ENCODE measurements at places on chromosomes 1 and 21.

DNA sequence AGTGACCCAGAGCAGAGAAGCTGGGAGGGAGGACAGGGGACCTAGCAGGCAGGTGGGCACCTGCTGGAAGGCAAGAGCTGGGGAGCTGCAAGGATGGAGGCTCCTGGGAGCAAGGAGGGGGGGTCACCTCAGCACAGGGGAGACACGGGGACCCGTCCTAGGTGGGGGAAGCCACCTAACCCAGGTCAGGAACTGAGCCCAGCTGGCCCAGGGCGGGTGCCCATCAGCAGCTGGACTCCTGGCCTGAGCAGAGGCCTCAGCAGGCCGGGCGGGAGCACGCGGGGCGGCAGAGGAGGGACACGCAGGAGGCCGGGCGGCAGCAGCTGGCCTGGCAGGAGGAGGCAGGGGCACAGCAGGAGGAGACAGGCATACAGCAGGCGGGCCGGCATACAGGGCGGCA lies 949 bp downstream of the KRTAP10-1 start:
- DNase-seq, result no peak

DNA sequence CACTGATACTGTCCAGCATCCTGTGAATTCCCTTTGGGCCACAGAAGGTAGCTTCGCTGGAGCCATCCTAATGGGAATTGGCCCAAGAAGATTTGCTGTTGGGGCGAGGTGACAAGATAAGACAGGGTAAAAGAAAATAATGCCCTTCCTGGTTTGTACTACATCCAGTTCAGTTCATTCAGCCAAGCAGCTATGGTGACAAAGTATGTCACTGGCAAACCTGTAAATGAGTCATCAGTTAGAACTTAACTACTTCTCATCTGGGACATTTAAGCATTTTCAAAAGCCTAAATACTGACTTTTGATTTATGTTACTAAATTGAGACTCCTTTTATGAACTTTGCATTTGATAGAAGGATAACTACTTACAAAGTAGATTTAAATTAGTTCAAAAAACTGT lies 54.2 kb downstream of the WDR64 start:
- DNase-seq, result no peak

- DNase-seq, result no peak
Observed at GRCh38 chr1:192907545-192908243, 98.9 kb downstream of the RGS2 start.

DNA sequence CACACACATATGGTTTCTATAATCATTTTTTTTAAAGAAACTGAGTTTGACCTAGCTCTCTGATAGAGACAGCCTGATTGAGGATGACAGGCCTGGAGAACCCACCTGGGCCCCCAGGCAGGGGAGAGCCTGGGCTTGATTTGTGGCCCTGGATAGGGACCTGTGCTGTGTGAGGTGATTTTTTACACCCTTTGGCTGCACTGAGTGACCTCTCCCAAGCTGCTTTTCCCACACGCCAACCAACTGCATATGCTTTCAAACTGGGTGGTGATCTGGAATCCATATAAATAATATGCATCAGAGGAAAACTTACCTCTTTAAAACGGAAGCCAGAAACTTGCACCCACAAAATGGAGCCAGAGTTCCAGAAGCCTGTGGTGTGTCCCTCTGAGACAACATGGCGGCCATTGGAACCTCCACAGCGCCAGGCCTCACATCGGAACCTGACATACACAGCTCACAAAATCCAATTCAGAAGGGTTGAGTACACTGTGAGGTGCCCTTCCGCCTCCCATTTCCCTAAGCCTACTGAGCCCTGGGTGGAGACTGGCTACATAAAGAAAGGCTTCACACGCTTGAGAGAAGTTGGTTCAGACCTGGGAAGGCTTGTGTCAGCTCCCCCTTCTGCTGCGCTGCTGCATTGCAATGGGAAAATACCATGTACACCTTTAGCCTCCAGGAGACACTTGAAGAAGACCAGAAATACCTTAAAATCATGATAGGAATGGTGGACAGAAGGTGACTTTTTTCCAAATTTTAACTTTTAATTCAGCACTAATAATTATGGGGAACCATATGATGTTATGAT lies 160.7 kb downstream of the HHIPL2 start:
- DNase-seq, result no peak

DNA sequence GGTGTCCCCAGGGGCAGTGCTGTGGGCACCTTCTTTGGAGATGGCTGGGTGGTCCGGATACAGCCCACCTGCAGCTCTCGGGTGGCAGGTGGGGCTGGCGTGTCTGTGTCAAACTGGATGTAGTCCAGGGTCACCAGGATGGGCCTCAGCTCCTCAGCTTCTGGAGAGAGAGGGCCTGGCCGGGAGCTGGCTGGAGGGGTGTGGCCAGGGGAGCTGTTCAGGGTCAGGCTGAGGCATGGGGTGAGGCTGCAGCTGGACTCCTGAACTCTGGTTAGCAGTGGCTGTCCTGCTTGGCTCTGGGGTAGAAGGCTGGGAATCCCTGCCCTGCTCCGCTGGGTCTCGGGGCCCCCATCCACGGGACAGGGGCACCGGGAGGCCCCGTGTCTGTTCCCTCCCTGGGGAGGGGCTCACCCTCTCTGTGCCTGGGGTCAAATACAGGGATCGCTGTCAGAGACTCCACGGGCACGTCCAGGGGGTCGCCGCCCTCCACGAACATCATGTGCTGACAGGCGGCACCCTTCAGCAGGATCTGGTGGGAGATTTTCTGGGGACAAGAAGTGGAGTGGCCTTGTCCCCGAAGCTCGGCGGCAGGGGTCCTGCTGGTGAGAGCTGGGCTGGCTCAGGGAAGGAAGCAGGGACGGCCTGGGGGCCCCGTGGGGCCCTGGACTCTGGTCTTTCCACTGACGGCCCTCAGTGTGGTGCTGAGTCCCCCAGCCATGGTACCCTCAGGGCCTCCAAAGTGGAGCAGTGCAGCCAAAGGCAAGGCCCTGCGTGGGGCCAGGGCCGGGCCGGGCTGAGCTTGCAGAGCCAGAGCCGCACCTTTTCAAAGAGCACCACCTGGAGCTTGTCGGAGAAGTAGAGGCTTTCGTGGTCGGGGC lies 4.1 kb upstream of the TMEM52 start:
- DNase-seq, result no peak

- DNase-seq, result peak; percentile 90
Observed at GRCh38 chr1:112369392-112370285, 26.4 kb upstream of the CTTNBP2NL start.

DNA sequence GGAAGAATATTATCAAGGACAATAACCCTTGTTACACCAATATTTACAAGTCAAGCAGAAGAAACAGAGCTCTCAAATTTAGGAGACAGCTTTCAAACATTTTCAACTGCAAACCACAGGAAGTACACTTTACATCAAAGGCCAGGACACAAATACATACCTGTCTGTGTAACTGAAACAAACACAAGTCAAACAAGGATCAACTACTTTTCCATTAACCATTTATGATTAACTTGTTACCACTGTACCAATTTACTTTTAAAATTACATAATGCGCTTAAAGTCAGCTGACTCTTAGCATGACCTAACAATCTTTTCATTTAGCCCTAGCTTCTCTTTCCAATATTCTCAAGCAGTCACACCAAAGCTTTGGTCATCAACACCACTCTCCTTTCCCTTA lies 43.5 kb downstream of the TRIM33 start:
- DNase-seq, result no peak

GRCh38 chr1:239930686-239931262 lies 160.9 kb upstream of the FMN2 start:
- DNase-seq, result no peak

DNA sequence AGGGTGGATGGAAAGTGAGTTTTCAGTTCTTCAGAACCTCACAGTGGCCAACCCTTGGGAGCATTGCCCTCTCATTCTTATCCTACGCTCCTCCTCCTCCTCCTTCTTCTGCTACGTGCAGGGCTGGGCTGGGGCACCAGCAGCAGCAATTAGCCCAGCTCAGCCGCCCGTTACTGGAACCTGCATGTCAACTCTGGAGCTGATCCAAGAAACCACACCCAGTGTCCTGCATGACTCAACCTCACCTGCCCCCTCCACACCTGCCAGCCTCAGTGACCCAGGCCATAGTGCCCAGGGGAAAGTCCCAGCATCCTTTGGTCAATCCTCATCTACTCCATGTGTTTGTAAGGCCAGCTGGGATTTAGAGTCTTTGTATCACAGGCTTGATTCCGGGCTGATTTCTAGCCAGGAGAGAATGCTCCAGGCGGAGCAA lies 12.6 kb downstream of the ELF3 start:
- DNase-seq, result peak; percentile 7
